Fibroblast of villous mesenchyme (primary cell): ENCODE measurements at places on chromosomes 16 and 17.
A peak's percentile ranks its signal among the peaks of the same experiment; 100 is the strongest.

GRCh38 chr17:36086791-36087190 is 3.2 kb downstream of the CCL3 start:
- DNase-seq = no peak

DNA sequence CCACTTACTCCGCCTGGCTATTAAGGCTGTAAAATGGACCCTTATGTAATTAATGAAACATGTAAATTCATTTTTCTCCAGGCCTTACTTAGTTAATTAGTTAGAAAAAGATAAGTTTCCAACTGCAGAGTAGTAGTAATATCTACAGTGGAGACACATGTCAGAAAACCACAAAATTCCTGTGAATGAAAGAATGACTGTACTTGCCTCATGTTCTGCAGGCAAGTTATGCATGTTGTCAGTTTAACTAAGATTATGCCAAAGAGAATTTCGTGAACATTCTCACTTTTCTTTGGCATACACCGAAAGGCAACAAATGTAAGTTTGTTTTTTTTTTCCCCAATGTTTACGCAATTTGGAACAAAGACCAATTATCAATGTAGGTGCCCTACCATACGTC is 16.8 kb upstream of the CCL1 start:
- no peak for DNase-seq

- no peak for DNase-seq
Observed at GRCh38 chr17:31489295-31490018, 98.0 kb downstream of the RAB11FIP4 start.

DNA sequence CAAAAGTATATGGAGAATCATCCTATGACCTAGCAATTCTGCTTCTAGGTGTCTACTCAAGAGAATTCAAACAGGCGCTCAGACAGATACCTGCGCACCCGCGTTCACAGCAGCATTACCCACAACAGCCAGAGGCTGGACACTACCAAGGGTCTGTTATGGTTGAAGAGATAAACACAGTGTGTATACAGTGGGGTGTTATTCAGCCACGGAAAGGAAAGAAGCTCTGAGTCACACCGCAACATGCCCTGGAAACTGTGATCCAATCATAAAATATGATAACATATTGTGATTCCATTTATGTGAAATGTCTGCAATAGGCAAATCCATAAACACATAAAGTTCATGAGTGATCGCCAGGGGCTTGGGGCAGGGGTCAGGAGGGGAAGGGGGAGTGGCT is 18.0 kb upstream of the JPH3 start:
- DNase-seq = peak; percentile 89

DNA sequence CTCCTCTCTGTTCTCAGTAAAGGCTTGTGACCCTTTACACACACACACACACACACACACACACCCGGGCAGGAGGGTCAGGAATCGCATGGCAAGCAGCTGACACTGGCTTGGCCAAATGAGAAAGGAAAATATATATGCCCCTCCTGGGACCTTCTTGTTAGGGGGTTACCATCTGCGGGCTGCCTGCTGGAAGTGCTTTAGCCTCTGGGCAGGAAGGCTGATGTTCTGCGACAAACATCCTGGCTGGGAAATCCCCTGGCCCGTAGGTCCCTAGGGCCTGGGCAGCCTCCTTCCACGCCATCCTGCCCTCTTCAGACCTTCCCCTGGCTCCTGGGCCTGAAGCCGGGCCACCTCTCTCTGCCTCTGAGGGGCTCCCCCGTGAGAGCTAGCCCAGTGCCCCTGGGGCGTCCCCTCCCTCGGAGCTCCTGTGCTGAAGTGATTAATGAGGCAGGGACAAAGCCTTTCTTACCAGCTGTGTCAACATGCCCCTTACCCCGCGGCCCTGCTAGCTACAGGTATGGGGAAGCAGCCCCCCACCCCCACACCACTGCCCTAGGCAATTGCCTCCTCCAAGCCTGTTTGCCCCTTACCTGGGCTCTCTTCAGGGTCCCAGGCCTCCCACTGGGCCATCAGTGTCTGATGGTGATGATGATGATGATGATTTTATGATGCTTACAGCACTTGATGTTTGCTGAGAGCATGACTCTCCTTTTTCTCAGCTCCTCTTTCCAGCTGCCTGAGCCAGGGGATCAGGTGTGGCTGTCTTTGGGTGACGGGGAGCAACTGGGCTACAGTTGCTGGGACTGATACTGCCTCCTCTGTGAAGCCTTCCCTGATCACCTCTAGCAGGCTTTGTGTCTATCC is 32.8 kb upstream of the ETV4 start:
- DNase-seq = peak; percentile 53

- DNase-seq = peak; percentile 15
Observed at GRCh38 chr16:11402051-11402744, 56.9 kb downstream of the RMI2 start.
